ENCODE measurements at places on chromosomes 7 and 10. TPM values are rescaled to one million over a fixed set of nuclear protein-coding genes. Genes with fewer than 3 reads are reported as not detected.

NAT16 gene
- total RNA-seq = not detected

FAM24A gene
- not detected for total RNA-seq

TRIL gene
- 2.6 TPM for total RNA-seq

HYAL4 gene
- 0.32 TPM for total RNA-seq

PDGFA gene
- 38.9 TPM for total RNA-seq

OR2A5 gene
- total RNA-seq = not detected

GRCh38 chr10:93567277-93568104, 1.0 kb downstream of the FFAR4 start:
- no peak for DNase-seq

DNA sequence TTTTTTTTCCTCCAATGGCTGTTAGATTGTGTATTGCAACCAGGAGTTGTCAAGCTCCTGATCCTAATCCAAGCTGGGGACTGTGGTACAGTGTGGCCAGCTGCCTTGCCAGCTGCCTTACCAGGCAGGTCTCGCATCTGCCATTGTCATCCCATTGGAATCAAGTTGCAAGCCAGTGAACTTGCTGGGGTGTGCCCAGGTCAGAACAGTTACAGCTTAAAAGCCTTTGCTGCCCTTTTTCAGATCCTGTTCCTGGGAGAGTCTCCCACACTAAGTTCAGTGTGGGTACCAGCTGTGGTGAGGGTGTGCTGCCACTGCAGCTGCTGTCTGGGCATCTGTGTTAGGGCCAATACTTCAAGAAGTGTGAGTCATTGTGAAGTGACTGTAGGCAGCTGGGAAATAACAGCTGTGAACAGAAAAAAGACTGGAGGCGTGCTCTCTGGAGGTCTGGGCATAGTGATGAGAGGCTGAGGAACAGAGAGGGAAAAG, 72.8 kb downstream of the CCNY start:
- peak; percentile 67 for DNase-seq

GRCh38 chr7:5012985-5013384, 32.7 kb upstream of the RBAK start:
- no peak for DNase-seq

DNA sequence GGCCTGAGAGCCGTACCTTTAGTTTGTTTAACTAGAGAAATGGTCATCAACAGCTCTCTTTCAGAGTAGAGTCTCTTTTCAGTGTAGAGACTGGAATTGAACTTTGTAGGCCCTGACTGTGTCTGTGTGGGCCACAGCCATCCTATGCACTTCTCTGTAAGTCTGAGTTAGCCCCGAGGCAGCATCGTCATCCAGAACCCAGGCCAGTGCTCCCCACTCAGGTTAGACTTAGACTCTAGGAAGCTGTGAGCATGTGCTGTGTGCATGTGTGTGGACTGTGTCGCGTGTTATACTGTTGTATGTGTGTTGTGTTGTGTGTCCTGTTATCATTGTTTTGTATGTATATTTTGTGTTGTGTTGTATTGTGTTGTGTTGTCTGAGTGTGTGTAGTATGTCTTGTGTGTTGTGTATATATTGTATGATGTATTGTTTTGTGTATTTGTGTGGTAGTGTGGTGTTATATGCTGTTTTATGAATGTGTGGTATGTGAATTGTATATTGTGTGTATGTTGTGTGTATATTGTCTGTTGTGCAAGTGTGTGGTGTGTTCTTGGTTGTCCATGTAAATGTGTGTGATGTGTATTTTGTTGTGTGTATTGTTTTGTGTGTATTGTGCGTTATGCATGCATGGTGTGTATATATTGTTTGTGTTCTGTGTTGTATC, 18.1 kb upstream of the NCAPG2 start:
- no peak for DNase-seq

- DNase-seq = no peak
Observed at GRCh38 chr7:12210179-12211053, 678 bp upstream of the TMEM106B start.

DNA sequence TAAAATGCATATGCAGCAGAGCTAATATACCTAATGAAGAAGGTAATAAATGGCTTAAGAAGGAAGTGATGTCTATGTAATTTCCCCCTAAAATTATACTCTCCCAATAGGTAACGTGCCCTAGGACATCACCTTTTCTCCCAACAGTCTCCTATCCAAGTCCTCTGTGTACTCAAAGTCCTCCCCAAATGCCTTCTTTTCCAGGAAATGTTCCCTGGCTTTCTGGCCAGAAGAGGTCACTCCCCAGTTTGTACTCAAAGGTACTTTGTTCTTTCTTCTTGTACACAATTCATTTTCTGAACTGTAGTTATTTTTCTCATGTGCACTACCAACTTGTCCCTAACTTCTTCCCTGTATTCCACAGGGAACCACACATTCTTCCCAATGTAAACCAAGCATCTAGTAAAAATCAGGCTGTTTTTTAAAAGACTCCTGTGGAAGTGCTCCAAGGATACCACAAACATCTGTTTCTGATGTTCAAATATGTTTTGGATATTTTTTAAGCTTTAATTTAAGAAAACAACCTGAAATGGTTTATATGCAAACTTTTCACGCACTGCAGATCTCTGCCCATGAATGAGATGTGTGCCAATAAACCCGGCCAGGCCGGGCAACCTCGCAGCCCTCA, 262.3 kb upstream of the KLF14 start:
- DNase-seq = no peak

DNA sequence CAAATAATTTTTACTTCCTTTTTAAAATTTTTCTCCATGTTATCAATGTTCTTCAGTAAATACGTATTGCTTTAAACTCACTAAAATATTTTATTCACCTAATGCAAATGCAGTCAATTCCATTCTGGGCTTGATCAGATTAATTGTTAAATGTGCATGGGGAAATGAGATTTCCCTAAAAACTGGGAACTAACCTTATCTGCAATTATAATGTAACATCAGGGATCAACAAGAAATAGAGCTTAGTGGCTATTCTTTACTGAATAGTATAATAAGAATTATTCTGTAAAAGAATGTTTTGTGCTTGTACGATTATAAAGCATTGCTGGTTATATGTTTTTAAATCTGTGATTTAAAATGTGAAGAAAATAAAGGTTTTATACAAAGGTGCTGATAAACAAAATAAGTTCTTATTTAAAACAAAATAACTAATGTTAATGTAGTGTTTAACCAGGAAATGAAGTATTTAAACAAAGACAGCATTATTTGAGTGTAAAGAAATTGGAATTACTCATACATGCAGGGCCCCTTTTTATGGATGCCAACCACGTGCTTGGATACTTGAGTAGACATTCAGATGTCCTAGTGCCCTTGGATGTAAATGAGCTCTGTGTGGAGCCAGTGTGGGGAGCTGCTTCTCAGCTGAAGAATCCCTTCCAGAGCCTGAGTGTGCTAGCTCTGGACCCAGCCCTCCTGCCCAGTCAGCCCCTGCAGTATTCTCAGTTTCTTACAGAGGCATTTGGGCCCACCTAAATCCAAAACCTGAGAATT, 84.2 kb downstream of the REEP3 start:
- no peak for DNase-seq

GRCh38 chr10:114648368-114648767, 9.7 kb downstream of the ABLIM1 start:
- DNase-seq = no peak

DNA sequence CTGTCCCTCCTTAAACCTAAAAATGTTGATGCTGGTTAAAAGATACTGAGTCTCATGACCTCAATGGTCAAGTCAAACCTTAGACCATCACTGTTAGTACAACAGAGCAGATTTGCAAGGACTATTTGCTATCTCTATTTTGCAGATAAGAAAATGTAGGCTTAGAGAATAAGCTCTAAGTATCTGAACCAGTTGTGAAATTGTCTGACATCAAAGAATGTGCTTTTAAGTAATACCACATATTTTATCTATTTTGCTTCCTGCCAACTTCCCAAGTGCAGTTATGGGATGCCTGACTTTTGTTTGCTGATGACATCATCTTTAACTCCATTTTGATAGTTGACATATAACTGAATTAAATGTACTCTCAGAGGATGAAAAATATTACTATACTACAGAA, 83.6 kb upstream of the TMEM106B start:
- DNase-seq = no peak

DNA sequence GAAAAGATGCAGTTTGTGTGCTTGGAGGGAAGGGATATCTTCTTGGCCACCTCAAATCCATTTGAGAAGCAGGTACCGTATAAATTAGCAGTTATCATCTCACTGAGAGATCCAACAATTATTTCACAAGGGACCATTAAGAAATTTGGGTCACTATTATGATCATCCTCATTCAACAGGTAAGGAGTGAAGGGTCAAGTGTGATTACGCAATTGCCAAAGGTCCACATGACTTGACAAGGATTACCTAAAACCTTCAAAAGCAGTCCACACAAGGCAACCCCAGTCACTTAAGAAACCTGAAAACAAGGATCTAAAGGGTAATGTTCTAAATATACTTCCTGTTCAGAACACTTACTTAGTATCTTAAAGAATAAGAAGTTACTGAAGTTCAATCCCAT, 27.4 kb downstream of the CCDC6 start:
- no peak for DNase-seq

DNA sequence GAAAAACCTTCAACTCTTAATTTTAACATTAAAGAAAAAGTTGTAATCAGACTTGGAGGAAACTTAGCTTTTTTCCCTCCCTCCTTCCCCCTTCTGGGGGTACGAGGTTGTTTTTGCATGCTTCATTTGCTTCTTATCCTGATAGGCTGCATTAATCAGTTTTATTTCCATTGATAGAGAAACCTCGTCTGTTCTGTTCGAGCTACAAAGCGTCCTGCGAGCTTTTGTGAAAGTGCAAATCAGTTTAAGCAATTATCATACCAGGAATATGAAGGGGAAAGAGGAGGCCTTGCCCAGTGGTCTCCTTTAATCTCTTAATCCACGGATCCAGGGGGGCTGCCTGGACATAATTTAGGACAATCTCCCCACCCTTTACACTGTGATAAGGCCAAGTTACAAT, 7.5 kb downstream of the EMX2 start:
- no peak for DNase-seq

- no peak for DNase-seq
Observed at GRCh38 chr7:38893061-38893460, 15.9 kb downstream of the VPS41 start.

DNA sequence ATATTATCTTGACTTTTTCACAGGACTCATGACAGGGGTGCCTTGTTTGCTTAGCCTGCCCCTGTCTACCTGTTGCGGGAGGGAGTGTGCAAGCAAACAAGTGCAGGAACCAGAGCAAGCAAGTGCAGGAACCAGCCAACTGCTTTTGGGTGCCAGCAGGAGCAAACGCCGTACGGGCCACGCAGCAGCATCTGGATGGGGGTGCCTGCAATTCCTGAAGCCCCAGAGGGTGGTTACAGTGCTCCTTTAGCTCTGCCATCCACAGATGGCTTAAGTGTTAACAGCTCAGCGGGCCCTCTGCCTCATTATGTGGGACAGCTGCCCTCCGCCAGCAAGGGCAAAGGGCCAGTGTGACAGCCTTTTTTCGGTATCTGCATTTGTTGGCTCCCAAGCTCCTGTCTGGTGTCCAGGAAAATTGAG, 83.5 kb downstream of the MICU1 start:
- no peak for DNase-seq

DNA sequence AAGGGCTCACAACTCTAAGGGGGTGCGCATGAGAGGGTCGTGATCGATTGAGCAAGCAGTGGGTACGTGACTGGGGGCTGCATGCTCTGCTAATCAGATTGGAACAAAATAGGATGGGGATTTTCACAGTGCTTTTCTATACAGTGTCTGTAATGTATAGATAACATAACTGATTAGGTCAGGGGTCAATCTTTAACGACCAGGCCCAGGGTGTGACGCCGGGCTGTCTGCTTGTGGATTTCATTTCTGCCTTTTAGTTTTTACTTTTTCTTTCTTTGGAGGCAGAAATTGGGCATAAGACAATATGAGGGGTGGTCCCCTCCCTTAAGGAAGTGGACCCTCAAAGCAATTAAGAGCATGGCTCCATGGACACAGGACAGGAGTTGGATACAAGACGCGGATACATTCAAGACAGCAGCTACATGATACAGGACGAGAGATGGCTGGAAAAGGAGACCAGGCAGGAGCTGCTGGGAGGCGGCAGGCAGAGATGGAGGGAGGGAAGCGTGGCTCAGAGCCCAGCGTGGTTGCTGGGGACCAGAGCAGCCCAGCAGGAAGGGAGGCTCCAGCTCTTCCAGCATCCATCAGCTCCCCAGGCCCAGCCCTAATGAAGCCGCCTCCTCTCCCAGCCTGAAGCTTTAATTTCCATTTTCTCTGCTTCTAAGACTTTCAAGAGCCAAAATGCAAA, 31.6 kb downstream of the GSDME start:
- peak; percentile 74 for DNase-seq

GRCh38 chr10:24784061-24784460, 60.4 kb upstream of the ARHGAP21 start:
- no peak for DNase-seq

DNA sequence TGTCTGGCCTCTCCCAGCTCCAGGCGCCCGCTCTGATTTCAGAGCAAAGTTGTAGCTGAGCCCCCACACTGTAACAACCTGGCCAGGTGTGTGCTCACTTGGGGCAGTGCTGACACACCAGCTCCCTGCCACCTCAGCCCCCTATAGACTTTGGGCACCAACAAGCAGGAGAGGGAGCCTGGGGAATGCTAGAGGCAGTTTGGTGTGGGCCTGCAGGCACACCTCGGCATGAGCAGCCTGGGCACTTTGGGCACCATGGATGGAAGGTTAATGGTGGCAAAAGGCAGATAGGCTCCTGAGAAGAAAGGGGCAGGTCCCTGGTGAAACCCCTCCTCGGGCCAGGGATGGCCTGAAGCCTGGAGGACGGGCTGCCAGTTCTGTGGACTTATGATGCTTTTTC, 212.7 kb upstream of the GNAI1 start:
- DNase-seq = no peak

DNA sequence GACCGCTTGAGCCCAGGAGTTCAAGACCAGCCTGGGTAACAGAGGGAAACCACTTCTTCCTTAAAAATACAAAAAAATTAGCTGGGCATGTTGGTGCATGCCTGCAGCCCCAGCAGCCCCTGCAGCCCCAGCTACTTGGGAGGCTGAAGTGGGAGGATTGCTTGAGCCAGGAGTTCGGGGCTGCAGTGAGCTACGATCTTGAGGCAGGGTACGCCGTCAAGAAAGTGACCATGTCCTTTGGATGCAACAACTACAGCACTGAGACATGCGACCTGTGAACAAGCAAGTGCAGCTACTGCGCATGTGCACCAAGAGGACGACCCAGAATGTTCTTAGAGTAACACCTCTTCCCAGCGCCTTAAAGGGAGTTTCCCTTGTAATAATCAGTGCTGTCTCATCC, 66.6 kb upstream of the ZNF479 start:
- peak; percentile 19 for DNase-seq

GRCh38 chr7:143882604-143883078, 19.3 kb downstream of the TCAF1 start:
- peak; percentile 88 for DNase-seq

- no peak for DNase-seq
Observed at GRCh38 chr7:16129431-16130110, 291.8 kb downstream of the CRPPA start.

DNA sequence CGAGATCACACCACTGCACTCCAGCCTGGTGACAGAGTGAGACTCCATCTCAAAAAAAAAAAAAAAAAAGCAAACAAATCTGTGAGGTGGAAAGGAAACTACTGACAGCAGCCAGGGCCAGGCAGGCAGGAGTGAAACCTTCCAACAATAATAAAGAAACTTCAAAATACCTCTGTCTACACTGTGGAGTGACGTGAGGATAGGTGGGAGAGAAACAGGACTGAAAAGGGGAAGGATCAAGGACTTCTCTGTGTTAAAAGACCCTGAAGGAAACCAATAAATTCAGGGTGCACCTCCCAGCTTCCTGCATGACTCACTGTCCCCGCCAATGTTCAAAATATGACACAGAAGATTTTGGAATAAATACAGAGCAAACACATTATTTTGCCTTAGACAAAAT, 82.9 kb downstream of the KIAA1549 start:
- DNase-seq = no peak

- no peak for DNase-seq
Observed at GRCh38 chr10:110530131-110530831, 32.6 kb downstream of the DUSP5 start.

Measured in cardiac septum (tissue), 1 donor.